Activated T-cell treated with anti-CD3 and anti-CD28 coated beads for 48 hours (primary cell): ENCODE measurements at places on chromosomes 4 and X.

DNA sequence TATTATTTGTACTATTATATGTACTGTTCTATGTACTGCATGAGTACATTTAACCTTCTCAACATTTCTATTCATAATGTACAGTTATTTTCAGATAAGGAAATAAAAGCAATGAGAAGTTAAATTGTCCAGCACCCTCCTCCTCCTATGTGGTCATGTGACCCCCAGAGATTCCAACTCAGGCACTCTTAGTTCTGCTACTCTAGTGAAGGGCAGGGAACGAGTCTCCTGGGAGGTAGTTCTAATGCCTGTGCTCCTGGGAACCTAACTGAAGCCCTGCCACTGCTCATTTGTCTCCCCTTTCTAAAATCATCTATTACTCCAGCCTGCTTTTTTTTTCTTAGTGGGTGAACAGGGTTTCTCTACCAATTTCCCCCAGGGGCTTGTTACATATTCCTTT lies 105.9 kb upstream of the GPRIN3 start:
- no peak for DNase-seq

DNA sequence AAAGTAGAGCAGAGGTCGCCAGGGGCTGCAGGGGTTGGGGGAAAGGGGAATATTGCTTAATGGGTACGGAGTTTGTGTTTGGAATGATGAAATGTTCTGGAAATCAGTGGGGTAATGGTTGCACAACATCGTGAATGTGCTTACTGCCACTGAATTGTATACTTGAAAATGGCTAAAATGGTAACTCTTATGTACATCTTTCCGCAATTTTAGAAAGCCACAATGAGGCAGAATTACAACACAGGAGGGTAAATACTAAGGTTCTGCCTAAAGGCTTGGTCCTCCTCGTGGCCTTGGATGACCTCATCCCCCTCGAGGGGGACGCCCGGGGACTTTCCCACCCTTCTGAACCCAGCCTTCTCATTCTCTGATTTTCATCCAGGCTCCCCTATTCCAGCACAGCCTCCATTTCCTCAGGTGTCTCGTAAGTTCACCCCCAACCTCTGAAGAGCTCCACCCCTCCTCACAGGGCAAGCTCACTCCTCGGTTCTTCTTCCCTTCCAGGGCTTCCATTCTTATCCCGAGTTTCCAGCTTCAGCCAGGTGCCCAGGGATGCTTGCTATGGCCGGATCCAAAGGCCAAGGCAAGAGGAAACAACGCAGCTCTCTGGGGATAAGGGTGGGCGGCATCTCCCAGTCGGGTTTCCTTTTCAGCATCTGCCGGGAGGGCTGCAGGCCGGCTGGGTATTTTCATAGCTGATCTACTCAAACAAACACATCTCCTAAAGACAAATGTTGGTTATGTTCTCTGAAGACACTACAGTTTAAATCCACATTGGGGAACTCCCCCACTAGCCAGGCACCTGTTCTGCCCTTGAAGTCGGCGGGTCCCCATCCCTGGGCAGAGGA lies 71.3 kb upstream of the ACSL1 start:
- DNase-seq, result no peak

DNA sequence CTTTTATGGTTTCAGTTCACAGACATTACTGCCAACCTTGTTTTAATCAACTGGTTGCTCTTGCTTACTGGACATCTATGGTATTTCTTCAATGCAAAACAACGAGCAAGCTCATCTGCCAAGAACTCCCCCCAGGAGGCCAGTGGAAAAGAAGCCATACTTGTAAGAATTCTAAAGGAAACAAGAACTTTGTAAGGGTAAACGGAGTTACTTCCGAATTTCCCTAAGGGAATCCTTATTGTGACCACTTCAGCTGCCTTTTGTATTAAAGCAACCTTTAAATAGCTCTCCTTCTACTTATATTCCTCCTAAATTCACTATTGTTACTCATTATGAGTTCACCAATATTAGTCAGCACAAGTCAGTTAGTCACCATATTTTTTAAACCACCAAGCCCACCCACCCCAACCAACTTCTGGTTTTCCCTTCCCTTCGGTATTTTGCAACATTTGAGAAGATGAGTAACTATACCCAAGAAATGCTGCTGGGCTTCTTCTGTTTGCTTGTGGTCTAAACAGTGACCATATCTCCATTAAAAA lies 602.8 kb upstream of the DIPK2B start:
- no peak for DNase-seq

GRCh38 chrX:143663755-143664154 lies 27.9 kb upstream of the SLITRK4 start:
- no peak for DNase-seq

- no peak for DNase-seq
Measured at GRCh38 chrX:65744965-65745364, 77.5 kb downstream of the MSN start.

DNA sequence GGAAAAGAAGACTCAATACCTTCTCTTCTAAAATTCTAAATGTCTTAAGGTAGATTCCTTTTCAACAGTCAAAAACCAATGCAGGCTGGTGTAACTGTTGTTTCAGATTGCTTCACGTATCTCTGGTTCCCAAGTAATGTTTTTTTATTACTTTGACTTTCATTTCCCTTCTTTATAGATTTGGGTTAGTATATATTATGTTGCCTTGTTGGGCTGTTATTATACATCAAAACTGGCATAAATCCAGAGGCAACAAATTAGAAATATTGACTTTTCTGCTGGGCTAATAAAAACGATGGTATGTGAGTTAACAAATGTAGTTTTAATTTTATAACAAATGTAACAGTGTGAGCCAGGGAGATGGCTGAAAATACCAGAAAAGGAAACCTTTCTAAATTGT lies 444.7 kb upstream of the TENM3 start:
- no peak for DNase-seq

DNA sequence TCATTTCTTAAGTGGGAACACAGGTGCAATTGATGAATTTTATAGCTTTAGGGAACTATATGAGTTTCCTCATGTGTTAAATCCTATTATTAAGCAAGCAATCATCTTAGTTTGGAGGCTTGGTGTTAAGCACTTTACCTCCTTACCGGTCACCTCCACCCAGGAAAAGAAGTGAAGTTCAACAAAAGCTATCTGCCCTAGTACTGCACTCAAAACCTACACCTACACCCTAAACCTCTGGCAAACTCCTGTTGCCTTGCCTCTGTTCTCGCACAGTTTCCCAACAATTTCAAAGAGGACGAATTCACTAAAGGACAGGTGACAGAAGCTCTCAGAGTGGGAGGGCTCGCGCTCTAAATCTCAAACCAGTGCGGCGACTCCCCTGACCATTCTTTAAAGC lies 85.7 kb upstream of the TENT5D start:
- DNase-seq, result no peak

DNA sequence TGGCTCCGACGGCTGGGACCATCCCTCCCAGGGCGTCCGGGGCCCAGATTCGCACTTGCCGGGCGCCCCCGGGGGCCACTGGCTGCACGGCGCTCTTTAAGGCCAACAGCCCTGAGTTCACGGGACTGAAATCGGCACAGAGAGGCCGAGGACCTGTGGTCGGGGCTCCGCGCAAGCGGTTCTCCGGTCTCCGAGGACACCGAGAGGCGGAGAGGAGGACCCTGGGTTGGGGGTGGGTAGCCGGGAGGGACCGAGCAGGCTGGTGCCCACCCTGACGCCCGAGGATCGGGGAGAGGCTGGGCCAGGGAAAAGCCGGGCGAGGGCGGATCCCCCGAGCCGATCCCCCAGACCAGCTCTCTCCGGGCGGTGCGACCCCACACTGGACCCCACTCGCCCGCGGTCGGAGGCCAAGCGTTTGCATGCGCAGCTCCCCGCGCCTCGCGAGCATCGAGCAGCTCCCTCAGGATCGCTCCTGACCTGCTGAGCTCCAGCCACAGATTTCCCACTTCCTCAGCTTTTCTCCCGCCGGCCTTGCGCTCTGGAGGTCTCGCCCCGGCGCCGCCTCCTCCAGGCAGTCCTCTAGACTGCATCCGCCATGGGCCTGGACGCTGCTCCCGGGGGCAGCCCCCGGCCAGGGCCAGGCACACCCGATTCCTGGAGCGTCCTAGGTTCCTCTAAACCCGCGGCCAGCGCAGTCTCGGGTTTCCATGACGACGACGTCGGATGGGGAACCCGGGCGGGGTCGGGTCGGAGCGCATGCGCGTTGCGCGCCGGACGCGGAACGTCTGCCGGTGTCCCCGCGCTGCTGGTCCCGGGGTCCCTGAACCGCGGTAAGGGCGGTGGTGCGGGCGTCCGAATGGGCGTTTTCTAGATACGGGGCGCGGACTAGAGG lies 17.6 kb upstream of the NAT8L start:
- peak; percentile 88 for DNase-seq

GRCh38 chrX:68508799-68509198 lies 9.9 kb downstream of the YIPF6 start:
- DNase-seq, result no peak

- DNase-seq, result peak; percentile 6
Measured at GRCh38 chrX:21373637-21374162, 518 bp upstream of the CNKSR2 start.

DNA sequence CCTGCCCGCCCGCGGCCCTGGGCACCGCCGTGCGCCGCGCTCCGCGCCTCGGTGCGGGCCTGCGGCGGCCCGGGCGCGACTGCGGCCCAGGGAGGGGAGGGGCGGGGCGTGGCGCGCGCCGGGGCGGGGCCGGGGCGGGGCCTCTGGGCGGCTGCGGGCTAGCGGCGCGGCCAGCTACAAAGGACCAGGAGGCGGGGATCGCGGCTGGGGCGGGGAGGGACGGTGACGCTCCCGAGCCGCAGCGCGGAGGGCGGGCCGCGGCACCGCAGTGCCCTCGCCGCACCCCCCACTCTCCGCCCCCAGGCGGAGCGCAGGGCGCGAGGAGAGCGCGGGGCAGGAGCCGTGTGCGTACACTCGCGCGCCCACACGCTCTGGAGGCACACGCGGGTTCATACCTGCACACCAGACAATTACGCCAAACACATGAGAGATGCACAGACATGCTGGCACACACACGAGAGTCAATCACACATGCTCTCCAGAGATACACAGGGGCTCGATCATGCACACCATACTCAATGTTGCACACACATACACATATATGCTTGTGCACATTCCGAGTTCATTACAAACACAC lies at the start of gene CRMP1:
Gene CRMP1, minus strand, starts transcription at position 83 of the 577 bp plus-strand sequence. CDS start 117 bp downstream, outside the sequence.
- no peak for DNase-seq

DNA sequence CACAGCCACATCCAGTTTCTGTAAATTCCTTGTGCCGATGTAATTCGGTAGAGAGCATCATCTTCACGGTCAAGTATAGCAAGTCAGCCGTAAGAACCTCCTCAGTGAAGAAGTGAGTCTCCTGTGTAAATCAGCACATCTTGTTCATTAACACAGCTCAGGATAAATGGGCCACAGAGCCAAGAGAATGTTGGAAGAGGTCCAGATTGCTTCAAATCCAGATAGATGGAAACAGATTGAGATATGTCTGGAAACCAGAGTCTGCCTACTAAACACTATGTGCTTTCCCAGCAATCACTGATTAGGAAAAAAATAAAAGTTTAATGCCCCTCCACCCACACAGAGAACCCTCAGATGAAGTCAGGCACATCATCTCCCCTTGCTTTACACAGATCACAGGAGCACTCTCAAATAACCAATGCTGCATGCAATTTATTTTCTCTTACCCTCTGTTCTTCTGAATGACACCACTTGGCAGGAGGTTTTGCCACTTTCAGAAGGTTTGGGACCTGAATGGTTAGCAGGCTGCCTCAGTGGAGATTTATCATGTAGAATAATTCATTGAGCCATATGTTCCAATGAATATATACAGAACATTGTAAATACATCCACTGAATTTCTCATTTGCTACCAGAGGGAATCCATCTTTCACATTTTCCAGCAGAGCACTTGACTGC lies 357.7 kb downstream of the C4orf33 start:
- no peak for DNase-seq

DNA sequence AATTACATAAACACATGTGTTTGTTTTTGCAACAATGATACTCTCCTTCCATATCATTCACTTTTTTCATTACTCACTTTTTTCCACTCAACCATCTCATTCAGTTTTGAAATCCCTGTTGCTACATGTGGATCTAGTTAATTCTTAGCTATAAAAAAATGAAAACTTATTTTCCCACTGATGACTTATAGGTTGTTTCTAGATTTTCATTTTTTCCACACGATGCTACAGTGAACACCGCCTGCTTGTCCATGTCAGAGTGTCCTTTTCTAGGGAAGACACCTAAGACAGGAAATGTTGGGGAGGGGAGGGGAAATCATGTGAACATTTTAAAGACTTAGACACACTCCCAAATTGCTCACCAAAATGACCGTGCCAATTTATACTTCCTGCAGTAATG lies 70.2 kb downstream of the SUPT20HL2 start:
- no peak for DNase-seq

DNA sequence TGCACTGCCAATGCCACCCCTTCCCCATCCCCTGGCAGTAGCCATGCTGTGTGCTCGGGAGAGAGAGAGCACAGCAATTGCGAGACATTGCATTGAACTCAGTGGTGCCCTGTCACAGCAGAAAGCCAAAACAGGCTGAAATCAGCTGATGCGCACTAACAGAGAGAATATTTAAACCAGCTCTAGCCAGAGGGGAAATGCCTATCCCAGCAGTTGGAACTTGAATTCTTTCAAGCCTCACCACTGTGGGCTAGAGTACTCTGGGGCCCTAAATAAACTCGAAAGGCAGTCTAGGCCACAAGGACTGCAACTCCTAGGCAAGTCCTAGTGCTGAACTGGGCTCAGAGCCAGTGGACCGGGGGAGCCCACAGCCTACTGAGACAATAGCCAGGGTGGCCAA lies 17.7 kb upstream of the RP2 start:
- no peak for DNase-seq

- no peak for DNase-seq
Measured at GRCh38 chrX:153722704-153723350, 1.4 kb downstream of the BCAP31 start.

DNA sequence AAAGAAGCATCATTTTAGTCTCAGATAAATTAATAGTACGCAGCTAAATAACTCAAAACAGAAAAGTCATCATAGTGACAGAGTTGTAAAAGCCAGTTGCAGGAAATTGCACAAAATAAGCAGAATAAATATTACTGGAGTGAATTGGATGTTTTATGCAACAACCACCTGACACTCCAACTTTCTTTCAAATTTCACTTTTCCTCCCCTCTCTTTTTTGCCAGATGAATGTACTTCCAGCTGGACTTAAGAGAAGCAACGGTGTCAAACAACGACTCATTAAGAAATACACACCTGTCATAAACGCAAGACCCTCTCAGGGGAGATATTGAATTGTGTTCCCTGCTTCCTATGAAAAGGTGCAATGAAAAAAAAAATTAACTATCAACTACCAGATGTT lies 120.2 kb upstream of the HCCS start:
- no peak for DNase-seq

- DNase-seq, result no peak
Measured at GRCh38 chr4:152503653-152504290, 32.1 kb downstream of the FBXW7 start.
